ENCODE measurements at places on chromosomes 5 and 9.

DNA sequence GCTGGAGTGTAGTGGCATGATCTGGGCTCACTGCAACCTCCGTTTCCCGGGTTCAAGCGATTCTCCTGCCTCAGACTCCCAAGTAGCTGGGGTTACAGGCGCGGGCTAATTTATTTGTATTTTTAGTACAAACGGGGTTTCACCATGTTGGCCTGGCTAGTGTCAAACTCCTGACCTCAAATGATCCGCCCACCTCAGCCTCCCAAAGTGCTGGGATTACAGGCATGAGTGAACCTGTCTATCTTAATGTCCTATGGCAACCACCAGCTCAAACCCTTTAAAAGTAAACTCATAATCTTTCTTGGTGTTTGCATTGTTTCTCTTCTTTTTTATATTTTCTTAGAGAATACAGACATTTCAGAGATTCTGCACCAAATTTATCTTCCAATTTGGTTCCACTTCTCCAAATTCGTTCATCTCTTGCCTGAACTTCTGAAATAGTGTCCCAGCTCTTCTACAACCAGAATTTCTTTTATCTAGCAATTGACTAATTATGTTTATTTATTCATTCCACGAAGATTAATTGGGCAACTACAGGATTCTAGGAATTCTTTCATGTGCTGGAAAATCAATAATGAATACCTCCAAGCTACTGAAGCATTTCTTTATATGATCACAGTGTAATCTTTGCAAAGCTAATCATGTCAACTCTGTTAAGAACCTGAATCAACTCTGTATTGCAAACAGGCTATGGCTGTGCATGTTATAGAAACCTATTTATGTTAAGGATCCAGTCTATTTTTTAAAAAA, 60.0 kb upstream of the TYRP1 start:
- ATAC-seq = no peak

DNA sequence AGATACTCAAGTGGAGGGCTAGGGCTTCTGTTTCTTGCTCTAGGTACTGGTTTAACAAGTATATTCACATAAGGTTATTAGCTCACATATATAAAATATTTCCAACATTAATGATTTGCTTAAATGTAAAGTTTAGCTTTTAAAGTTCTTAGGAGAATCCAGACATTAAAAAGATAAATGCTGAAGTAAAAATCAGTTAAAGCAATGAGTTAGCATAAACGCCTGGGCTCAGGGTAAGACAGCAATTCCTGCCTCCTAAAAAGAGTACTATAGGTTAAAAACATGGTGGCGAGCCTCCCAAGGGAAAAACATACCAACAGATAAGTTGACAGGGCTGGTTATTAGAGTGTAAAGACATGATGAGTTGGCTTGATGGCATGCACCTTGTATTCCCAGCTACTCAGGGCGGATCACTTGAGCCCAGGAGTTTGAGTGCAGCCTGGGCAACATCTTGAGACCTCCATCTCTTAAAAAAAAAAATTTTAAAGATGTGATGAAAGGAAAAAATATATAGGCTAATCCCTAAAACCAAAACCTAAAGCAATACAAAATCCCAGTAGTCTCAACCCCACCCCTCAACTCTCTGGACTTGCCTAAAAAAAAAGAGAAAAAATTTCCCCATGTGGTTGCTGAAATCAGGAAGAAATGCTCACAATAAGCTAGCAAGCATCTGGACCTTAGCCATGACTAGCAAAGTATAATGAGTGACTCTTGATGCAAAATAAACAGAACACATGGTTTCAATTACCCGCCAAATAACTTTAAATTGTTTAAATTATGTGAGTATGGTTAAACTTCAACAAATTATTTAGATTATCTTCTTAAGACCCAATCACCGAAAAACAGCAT, 3.6 kb downstream of the GOLPH3 start:
- no peak for ATAC-seq

GRCh38 chr5:18158166-18158565, 523.9 kb downstream of the TAF11L14 start:
- ATAC-seq = no peak

DNA sequence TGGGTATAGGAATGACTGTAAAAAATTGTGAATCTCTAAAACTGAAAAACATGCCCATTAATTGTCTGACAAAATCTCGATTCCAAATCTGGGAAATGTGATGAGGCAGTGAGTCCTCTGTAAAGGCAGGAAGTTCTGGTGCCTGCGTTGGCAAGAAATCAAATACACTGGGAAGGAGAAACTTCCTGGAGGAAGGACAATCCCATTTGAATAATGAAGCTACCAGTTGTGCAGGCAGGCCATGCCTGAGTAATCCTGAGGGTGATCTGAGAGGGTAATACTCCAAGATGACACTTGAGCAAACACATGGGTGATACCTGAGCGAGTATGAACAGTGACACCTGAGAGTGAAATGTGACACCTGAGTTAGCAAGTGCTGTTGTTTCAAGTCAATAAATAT, 49.7 kb downstream of the KIF24 start:
- no peak for ATAC-seq

DNA sequence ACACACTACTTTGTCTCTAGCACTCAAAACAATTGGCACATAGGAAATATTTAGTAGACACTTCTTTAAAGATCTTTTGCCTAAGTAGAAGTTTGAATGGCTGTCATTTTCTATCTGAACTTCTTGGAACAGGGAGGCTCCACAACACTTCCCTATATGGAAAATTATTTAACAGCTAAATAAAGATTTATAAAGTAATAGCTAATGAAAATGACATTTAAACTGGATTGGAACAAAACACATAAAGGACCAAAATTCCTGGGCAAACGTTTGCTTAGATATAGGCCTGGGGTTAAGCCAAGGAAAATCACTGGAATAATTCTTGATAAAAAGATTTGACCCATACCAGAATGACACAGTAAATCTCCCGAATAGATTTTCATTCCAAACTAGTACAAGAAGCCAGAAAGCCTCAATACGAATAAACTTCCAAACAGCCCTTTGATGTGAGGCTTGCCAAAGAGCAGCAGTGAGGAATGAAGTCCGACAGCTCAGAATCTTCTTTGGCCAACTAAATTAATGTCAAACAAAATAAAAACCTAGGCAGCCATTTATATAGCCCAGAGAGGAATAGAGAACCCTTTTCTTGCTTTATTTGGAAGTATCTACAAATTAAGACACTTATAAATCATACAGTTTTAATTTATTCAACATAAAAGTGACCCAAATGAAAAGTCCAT, 20.3 kb upstream of the RNF180 start:
- ATAC-seq = no peak

DNA sequence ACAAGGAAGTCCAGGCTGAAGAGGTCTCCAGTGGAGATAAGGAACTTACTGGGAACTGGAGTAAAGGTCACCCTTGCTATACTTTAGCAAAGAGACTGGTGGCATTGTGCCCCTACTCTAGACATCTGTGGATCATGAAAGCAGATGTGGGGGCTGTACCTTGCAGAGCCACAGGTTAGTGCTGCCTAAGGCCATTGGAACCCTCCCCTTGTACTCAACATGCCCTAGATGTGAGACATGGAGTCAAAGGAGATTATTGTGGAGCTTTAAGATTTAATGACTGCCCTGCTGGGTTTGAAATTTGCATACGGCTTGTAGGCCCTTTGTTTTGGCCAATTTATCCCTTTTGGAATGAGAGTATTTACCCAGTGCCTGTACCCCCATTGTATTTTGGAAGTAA, 397.3 kb upstream of the GRIN3A start:
- ATAC-seq = no peak

DNA sequence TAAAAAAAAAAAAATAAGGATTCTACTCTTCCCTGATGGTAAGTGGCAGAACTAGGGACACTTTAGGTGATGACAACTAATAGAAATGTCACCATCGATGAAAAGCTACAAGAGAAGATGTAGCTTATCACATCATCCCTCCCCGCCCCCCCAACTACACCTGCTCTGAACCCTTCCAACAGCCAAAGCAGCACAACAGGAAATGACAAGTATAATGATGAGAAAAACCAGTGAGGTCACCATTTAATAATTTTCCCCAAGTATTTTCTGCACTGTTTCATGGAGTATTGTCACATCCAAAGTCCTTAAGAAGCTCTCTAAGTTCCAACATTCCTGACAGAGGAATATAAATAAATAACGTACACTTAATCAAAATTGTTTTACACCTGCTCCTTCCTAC, 221.4 kb downstream of the EFNA5 start:
- no peak for ATAC-seq

DNA sequence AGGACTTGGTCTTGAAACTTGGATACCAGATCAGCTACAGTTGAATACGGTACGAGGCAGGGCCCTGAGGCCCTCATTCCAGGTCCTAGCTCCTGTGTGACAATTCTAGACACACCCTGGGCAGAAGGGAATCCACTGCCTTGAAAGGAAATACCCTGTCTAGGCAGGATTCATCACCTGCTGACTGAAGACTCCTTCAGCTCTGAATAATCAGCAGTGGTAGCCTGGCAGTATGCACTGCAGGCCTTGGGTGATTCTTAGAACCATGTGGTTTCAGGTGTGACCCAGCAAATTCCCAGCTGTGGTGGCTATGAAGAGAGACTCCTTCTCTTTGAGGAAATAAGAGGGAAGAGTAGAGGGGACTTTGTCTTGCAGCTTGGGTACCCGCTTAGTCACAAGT, 17.2 kb upstream of the EFNA5 start:
- ATAC-seq = no peak

DNA sequence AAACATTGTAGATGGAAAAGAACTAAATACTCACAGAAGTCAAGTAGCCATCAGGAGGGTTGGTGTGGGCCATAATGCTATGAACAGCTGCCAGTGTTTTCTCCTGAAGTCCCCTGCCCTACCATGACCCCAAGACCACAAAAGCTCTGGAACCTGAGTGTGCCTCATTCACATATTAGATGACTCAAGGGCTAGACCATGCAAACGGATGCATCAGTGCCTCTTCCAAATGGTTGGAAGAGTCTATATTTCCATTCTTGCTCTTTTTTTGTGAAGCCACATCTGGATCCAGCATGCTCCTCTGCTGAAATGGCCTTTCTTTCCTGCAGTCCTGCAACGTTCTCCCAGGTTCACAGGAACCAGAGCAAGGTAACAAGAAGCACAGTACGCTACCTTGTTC, 136.6 kb upstream of the EPB41L4A start:
- no peak for ATAC-seq

DNA sequence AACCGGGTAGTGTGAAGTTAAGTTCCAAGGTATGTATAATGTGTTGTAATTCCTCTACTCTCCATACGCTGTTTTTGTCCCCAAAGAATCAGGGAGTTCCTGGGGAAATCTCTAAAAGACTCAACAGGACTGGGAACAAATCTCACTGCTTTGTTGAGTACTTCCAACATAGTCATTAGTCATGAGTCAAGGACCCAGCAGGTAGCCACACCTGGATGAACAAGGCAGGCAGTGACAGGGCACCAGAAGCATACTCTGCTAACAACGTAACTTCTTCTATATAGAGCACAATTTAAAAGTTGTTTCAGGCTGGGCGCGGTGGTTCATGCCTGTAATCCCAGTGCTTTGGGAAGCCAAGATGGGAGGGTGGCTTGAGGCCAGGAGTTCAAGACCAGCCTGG, 126.8 kb downstream of the SLC1A3 start:
- no peak for ATAC-seq

- ATAC-seq = no peak
These were observed 85.7 kb upstream of the NTRK2 start for GRCh38 chr9:84583866-84584265.

DNA sequence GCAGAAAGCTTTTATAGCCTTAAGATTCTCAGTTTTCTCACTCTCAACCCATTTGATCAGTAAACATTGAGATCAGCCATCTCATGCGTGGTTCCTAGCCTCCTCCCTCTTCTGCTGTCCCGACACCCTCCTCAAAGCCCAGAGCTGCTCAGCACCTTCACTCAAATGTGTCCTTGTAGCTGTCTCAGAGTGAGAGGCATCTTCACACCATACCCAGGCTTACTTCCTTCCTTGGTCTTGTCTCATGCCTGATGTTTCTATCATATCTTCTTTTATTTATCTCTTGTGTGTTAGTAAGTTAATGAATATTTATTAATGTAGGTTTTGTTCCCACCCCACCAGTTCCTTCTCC, 72.4 kb upstream of the SNX2 start:
- ATAC-seq = no peak

Data from SK-N-SH treated with all-trans-retinoic acid at 6 μM for 48 hours (cell line).